ENCODE measurements at places on chromosomes 7 and 10.

- DNase-seq: no peak
Measured at GRCh38 chr10:34647875-34648865, 166.9 kb downstream of the PARD3 start.

DNA sequence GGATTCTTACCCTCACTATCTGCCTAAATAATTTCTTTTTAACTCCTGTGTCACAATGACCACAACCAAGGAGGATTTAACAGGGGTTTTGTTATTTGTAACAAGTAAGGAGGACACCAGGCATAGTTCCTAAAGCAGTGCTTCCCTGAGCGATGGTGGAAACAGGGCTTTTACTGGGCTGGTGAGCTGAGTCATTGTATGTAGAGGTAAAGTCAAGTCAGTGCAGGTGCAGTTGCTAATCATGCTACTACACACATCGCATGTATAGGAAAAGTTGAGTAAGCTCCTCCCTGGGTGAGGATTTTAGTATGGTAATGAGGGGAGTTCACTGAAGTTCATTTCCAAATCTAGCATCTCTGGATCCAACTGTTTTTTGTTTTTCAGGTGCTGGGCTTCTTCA, 22.9 kb upstream of the ABCA13 start:
- DNase-seq: no peak

DNA sequence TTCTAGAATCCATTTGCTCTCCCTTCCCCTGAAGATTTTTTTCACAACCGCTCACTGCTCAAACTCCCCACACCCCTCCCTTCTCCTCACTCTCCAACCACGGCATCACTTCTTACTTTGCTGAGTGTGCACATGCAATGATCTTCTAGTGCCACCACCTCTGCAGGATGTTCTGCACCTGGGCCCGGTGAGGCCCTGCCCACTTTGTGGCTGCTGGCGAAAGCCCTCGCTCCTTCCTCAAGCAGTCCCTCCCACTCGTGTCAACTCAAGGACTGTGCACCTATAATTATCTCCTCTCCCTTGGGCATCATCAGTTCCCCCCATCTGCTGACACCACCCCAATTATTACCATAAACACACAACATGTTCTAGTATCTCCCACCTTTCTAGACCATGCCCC, 91.0 kb upstream of the LANCL2 start:
- no peak for DNase-seq

DNA sequence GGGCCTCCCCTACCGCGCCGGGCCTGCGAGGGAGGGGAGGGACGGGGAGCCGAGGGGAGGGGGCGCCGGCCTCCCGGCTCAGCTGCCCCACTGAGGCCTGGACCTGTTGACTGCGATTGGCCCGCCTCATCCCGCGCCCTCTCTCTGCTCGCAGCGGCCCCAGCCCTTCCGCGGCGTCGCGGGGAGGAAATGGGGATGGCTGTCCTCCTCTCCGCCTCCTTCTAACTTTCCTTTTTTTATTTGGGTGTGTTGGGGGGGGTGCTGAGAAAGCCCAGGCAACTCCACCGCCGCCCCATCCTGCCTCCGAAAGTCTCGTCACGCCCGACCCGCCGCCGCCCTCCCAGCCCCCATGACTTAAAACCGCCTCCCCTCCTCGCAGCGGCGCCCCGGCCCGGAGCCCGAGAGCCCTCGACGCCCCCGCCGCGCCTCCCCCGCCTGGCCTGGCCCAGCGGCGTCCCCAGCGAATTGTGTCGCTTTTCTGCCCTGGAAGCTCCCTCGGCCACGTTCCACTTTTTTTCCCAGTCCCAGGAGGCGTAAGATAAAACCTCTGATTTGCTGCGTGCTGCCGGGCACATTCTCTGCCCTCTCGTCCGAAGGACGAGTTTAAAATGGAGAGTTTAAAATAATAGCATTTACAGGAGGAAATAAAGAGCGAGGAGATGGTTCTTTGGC, 842 bp upstream of the SKIDA1 start:
- DNase-seq: no peak

DNA sequence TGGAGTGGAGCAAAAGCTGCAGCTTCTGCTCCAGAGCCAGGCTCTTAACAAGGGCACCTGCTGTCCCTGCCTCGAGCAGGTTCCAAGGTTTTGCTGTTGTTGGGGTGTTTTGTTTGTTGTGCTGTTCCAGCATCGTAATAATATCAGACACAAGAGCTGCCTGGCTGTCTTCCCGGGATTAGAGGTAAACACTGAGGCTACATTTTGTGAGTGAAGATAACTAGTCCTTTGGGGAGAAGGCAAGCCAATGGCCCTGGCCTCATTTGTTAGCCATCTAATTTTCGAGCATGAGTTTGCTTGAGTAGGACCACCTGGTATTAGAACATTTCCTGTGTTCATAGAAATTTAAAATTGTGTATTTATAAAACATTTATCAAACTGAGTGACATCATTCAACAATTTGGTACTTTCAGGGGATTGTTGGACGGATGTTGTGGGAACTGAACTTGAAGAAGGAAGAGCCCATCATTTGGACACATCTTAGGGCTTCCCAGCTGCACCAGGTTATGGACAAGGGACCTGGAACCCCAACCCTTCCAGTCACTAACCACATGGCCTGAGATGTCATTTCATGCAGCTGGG, 555.0 kb downstream of the TNS3 start:
- no peak for DNase-seq

DNA sequence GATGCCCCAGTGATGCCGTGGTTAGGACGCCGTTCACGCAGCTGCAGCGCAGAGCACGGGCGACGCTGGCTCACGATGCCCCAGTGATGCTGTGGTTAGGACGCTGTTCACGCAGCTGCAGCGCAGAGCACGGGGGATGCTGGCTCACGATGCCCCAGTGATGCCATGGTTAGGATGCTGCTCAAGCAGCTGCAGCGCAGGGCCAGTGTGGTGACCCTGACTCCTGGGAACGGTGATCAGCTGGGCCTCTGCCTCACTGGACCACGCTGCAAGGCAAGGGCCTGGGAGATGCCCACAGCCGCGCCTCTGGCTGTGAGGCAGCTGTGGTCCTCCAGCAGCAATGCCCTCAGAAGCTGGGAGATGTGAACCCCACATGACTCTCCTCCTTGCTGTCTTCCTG, 280.6 kb downstream of the DNAJB6 start:
- DNase-seq: no peak

GRCh38 chr7:149027611-149028345, 527 bp downstream of the PDIA4 start:
- DNase-seq: no peak

- DNase-seq: no peak
Measured at GRCh38 chr7:124874644-124875163, 54.9 kb downstream of the POT1 start.

DNA sequence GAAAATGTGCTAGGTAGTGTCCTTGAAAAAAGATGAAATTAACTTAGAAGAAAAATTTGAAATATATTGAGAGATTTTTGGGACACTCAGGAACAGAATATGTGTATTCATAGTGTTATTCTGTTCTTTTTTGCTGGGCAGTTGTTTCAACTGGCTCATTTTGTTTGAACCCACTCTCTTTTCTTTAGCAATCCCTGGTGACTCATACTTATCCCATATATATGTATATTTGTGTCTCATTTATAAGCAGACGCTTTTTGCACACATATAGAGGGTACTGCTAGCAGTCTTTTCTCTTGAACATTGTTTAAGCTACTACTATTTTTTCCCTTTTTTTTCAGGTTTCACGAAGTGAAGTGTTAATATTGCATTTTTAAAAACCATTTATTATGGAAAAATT, 1.9 kb downstream of the EXOC6 start:
- no peak for DNase-seq

DNA sequence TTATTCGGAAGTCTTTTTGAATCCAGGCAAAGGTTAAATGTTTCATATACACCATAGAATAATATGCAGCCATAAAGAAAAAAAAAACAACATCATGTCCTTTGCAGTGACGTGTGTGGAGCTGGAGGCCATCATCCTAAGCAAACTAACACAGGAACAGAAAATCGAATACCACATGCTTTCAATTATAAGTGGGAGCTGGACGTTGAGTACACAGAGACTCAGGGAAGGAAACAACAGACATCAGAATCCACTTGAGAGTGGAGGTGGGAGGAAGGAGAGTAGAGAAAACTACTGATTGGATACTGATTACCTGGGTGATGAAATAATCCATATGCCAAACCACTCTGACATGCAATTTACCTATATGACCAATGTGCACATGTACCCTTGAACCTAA, 293.4 kb downstream of the KLF6 start:
- DNase-seq: no peak

All from renal cortex interstitium (tissue), 15 donors.